LoVo (cell line): ENCODE measurements at places on chromosomes 5 and 9.

- no peak for DNase-seq
Observed at GRCh38 chr5:131720714-131721113, 76.1 kb downstream of the FNIP1 start.

DNA sequence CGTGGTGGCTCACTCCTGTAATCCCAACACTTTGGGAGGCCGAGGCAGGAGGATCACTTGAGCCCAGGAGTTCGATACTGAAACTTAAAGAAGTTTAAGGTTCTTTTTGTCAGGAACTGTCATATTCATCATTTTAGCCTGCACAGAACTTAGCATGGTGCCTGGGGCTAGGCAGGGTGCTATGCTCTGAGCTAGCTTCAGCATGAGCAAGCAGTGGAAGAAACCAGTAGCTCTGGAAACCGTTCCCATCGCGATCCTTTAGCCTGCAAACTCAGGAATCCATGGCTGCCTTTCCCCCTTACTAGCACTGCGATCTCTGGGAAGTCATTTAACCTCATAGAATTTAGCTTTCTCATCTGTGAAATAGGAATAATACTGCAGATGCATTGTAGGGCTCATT, 80.4 kb downstream of the PTCH1 start:
- DNase-seq, result no peak

DNA sequence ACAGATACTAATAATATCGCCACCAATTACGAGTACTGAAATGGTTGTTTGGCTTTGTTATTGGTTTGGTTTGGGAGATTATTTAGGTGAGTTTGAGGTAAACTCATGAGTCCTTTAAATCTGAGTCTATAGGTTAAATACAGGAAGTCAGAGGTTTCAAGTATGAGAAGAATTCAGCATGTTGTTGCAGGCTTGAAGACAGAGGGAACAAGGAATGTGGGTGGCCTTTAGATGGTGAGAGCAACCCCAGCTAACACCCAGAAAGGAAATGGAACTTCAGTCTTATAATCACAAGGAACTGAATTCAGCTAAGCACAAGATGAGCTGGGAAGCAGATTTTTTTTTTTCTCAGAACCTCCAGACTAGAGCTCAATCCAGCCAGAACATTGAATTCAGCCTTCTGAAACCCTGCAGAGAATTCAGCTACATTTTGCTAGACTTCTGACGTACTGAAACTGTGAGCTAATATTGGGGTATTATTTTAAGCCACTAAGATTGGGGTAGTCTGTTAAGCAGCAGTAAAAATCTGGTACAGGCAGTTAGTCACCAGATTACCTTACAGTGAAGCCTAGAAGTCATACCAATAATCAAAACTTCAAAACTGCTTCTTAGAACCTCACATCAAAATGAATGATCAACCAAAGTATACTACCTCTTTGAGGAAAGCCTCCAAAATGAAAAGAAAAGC, 216.0 kb upstream of the PUM3 start:
- DNase-seq, result no peak

DNA sequence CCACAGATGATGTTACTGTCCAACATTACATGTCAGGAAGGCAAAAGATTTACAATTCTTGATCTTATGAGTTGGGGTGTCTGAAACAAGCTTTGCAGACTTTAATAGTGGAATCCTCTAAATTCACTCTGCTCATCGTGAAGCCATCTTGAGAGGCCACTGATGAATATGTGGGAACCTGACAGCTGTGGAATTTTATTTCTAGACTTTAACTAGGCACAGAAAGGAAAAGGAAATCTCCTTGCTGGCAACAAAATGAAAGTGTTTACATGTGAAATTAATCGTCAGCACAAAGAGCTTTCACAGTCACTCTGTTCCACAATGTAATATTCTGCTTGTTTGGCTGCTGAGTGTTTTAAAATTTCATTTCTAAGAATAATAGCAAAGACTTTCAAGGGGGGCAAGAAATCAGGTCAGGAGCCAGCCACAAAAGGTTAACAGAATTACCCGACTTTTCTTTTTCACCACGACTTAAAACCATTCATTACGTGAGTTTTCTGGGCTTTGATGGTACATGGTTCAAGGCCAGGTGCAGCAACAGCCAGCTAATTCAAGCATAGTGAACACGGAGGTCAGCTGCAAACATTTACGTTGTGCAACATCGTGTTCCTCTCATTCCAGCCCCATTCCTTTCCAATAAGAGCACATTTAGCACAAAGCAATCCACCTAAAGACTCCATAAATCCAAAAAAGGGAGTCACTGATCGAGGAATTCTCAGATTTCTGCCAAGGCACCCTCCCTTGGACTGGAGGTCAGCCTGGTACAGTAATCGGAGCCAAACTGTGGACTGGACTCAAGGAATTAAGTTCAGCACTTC, 14.6 kb downstream of the NREP start:
- no peak for DNase-seq

- DNase-seq, result no peak
Observed at GRCh38 chr5:94893412-94894135, 275.1 kb downstream of the SLF1 start.

DNA sequence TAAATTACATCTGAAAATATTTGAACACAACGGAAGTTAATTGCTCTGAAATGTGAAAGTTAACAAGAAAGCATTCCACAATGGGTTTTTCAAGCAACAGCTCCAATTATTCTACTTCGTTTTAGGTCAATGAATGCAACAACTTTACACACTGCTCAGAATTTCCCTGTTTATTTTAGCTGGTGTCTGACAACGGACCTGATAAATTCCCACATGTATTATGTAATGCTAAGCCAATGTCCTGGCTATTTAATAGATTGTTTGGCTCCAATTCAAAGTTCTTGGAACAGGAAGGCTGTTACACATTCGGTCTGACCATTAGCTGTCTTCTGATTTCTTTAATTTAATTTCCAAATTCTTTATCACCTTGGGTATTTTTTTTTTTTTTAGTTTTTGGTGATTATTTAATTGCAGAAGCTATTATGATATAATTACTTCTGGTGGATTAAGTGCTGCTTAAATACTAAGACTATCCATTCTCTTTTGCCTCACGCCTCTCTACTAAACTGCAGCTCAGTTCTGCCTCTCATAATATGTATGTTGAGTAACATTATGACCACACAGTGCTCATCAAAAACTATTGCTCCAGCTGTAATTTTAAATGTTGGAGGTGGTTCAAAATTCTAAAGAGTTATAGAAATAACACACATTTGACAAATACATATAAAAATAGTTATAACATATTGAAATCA, 57.9 kb downstream of the MEF2C start:
- DNase-seq, result no peak

- no peak for DNase-seq
Observed at GRCh38 chr5:158026304-158027031, 167.5 kb upstream of the CLINT1 start.

DNA sequence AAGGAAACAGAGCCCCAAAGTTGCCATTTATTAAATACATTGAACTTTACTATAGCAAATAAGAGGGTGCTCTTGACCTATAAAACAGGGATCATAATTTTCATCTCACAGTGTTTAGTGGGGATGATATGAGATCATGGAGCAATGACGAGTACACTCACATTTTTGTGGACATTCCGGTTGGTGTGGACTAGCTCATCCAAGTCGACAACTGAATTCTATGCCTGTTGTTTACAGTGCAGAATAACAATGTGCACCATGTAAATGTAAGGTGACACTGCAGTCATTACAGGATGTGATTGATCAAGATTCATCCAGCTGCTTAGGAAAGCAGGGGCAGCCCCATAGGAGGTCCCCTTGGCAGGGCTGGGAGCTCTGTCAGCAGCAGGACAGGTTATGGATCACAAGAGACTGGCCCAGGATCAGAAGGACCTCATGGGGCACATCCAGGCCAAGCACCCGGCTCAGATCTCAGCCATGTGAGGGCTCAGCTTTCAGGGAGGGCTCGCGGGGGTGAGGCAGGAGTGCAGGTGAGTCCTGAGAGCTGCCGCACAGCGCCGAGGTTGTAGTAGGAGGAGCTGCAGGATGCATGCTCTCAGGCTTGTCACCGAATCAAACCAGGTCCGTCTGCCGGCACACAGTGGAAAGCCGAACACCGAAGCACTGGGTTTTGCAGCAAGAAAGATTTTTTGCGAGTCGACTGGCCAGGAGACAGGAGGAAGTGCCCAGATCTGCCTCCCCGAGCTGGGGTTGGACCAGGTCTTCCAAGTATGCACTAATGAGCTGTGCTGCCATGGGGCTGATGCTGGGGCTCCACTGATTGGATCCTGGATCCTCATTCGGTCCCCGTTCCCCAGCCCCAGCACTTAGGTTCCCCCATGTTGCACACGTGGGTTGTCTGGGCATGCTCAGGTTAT, 28.2 kb downstream of the MRPL36 start:
- no peak for DNase-seq

GRCh38 chr9:92468206-92468605, 14.1 kb downstream of the ASPN start:
- no peak for DNase-seq

- no peak for DNase-seq
Observed at GRCh38 chr9:98247831-98248657, 7.4 kb downstream of the TBC1D2 start.

- DNase-seq, result no peak
Observed at GRCh38 chr5:155844542-155844941, 482.4 kb upstream of the SGCD start.

DNA sequence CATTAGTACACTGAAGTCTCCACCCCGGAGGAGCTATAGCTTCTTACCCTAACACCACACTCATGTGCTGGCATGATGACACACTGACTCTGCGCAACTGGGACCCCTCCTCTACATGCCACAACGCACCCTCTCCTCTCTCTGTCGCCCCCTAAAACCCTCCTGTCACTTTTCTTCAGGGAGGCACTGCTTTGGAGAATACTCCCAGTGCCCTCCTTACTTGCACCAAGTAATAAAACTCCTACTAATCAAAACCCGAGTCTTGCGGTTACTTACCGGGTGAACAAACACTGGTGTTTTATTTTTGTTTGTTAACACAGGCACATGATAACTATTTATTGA, 12.6 kb upstream of the STXBP1 start:
- no peak for DNase-seq

GRCh38 chr9:99845063-99845462, 23.4 kb downstream of the NR4A3 start:
- DNase-seq, result no peak

DNA sequence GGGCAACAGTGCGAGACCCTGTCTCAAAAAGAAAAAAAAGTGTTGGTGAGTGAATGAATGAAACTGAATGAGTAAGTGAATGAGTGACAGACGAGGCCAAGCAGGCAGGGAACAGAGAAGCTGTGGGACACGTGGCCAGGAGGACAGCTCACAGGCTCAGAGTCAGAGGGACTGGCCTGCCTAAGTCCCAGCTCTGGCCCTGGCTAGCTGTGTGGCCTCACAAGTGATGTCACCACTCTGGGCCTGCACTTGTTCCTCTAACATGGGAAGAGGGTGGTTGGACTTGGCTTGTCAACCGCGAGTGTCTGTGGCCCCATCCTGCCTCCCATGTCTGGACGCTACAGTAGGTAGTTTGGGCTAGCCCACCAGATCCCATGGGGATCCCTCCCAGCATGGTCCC, 4.7 kb upstream of the PLPP7 start:
- no peak for DNase-seq
